A549 (cell line): ENCODE measurements at places on chromosomes 1 and 21. TPM values are rescaled to one million over a fixed set of nuclear protein-coding genes. Genes with fewer than 3 reads are reported as not detected.

ABCD3 gene
- polyA plus RNA-seq: 31.3 to 34.1 TPM (median 32.3 TPM) in 3 replicates

NOL9 gene
- polyA plus RNA-seq: 4.4 to 6.4 TPM (median 4.8 TPM) in 3 replicates

CELA2B gene
- polyA plus RNA-seq: not detected in 3 replicates

HRNR gene
- not detected in 3 replicates for polyA plus RNA-seq

HES4 gene
- 8.4 to 9.6 TPM (median 8.8 TPM) in 3 replicates for polyA plus RNA-seq

LYST gene
- polyA plus RNA-seq: 2.0 to 2.5 TPM (median 2.2 TPM) in 3 replicates

PLA2G4A gene
- 14.9 to 26.3 TPM (median 17.6 TPM) in 3 replicates for polyA plus RNA-seq

NEGR1 gene
- polyA plus RNA-seq: not detected in 3 replicates

GJB5 gene
- polyA plus RNA-seq: 0.09 to 0.15 TPM in 2 of 3 replicates, not detected in the other

EVA1C gene
- polyA plus RNA-seq: 42.3 to 50.4 TPM (median 48.0 TPM) in 3 replicates

FAM110D gene
- polyA plus RNA-seq: 0.04 to 0.05 TPM (median 0.04 TPM) in 3 replicates

OR2T29 gene
- not detected in 3 replicates for polyA plus RNA-seq

SLC37A1 gene
- polyA plus RNA-seq: 1.9 to 2.3 TPM (median 2.1 TPM) in 3 replicates

SHISA4 gene
- 10.6 to 15.0 TPM (median 14.4 TPM) in 3 replicates for polyA plus RNA-seq

OR2T33 gene
- polyA plus RNA-seq: not detected in 3 replicates

EFHD2 gene
- polyA plus RNA-seq: 96.2 to 127 TPM (median 108 TPM) in 3 replicates

RXRG gene
- not detected in 3 replicates for polyA plus RNA-seq

LTN1 gene
- polyA plus RNA-seq: 6.6 to 7.0 TPM (median 6.9 TPM) in 3 replicates

TFF3 gene
- not detected in 3 replicates for polyA plus RNA-seq

SMCP gene
- not detected in 3 replicates for polyA plus RNA-seq

FAM151A gene
- not detected in 3 replicates for polyA plus RNA-seq

HMGCS2 gene
- polyA plus RNA-seq: not detected in 3 replicates

ASPM gene
- 18.1 to 20.2 TPM (median 19.0 TPM) in 3 replicates for polyA plus RNA-seq

SPRR2B gene
- polyA plus RNA-seq: not detected in 3 replicates

OR1C1 gene
- polyA plus RNA-seq: not detected in 3 replicates

C1QB gene
- polyA plus RNA-seq: not detected in 3 replicates

BMP8B gene
- 2.3 to 2.7 TPM (median 2.5 TPM) in 3 replicates for polyA plus RNA-seq

AJAP1 gene
- polyA plus RNA-seq: not detected in 3 replicates

SH2D1B gene
- not detected in 3 replicates for polyA plus RNA-seq

OLFML2B gene
- polyA plus RNA-seq: 0.45 to 0.79 TPM (median 0.75 TPM) in 3 replicates

FOXD2 gene
- 0.22 to 0.50 TPM (median 0.35 TPM) in 3 replicates for polyA plus RNA-seq

ADGRL4 gene
- polyA plus RNA-seq: not detected in 3 replicates

NCMAP gene
- 0.08 to 0.24 TPM (median 0.13 TPM) in 3 replicates for polyA plus RNA-seq

PRKCZ gene
- polyA plus RNA-seq: 7.8 to 9.9 TPM (median 9.5 TPM) in 3 replicates

OR2AK2 gene
- not detected in 3 replicates for polyA plus RNA-seq

HSD3B1 gene
- not detected in 3 replicates for polyA plus RNA-seq

RAB13 gene
- polyA plus RNA-seq: 150 to 162 TPM (median 160 TPM) in 3 replicates

TSPAN1 gene
- 1.8 to 3.1 TPM (median 2.1 TPM) in 3 replicates for polyA plus RNA-seq

SAMD11 gene
- polyA plus RNA-seq: 32.9 to 52.8 TPM (median 46.2 TPM) in 3 replicates

RYR2 gene
- polyA plus RNA-seq: under 0.01 TPM in 1 of 3 replicates, not detected in the others

GPR161 gene
- 6.6 to 9.4 TPM (median 9.4 TPM) in 3 replicates for polyA plus RNA-seq

CRABP2 gene
- polyA plus RNA-seq: 15.6 to 19.1 TPM (median 17.9 TPM) in 3 replicates

FAM89A gene
- polyA plus RNA-seq: 12.6 to 13.3 TPM (median 13.0 TPM) in 3 replicates

SLC44A5 gene
- 0.10 to 0.16 TPM (median 0.14 TPM) in 3 replicates for polyA plus RNA-seq

ACTN2 gene
- not detected in 3 replicates for polyA plus RNA-seq

DYRK3 gene
- polyA plus RNA-seq: 8.2 to 8.8 TPM (median 8.7 TPM) in 3 replicates

NKAIN1 gene
- polyA plus RNA-seq: 0.77 to 0.80 TPM (median 0.78 TPM) in 3 replicates

PAQR6 gene
- polyA plus RNA-seq: 5.6 to 10.6 TPM (median 8.6 TPM) in 3 replicates

RABGAP1L gene
- polyA plus RNA-seq: 7.6 to 8.2 TPM (median 8.0 TPM) in 3 replicates

TGFBR3 gene
- 5.0 to 5.8 TPM (median 5.5 TPM) in 3 replicates for polyA plus RNA-seq

SHE gene
- polyA plus RNA-seq: 0.01 TPM in 1 of 3 replicates, not detected in the others

ADCY10 gene
- polyA plus RNA-seq: 0.03 to 0.08 TPM (median 0.04 TPM) in 3 replicates

NBPF6 gene
- 0.18 TPM in 1 of 3 replicates, not detected in the others for polyA plus RNA-seq

ADAMTS5 gene
- not detected in 3 replicates for polyA plus RNA-seq

ZSWIM5 gene
- polyA plus RNA-seq: 0.39 to 0.52 TPM (median 0.49 TPM) in 3 replicates
